ENCODE measurements at places on chromosomes 12 and 14.

GRCh38 chr12:32400866-32401265, 1.5 kb downstream of the FGD4 start:
- no peak for DNase-seq

- DNase-seq, result no peak
Observed at GRCh38 chr12:99138393-99138792, 493.3 kb downstream of the APAF1 start.

DNA sequence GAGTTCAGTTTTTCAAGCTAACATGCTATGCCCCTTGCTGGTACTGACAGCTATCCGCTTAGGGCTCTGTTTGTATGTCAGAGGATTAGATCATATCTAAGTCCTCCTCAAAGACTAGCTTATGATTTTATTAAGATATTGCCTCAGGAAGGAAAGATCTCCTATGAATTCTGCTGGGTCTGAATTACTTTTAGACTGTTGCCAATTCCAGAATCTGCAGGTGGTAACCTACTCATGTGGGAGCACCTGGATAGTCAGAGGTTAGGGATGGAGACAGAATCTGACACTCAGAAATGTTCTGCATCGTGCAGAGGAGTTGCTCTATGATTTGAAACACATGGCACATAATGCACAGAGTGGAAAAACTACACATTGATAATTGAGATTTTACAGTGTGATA, 843.4 kb downstream of the SLC6A15 start:
- DNase-seq, result no peak

DNA sequence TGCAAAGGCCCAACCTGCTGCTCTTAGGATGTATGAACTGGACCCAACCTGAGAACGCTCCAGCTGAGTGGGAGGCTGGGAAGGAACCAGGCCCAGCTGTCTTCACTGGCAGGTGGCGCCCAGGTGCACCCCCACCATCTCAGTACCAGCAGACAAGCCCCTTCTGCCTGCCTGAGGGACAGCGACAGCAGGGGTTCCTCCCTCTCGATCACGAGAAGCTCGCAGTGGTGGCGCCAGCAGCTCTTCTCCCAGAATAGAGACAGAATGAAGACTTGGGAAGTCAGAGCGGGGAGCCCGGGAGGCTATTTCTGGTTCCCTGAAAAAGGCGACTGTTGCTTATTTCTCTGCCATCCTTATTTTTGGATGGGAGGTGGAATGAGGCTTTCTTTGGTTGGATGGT, 46.5 kb downstream of the CHGA start:
- no peak for DNase-seq

DNA sequence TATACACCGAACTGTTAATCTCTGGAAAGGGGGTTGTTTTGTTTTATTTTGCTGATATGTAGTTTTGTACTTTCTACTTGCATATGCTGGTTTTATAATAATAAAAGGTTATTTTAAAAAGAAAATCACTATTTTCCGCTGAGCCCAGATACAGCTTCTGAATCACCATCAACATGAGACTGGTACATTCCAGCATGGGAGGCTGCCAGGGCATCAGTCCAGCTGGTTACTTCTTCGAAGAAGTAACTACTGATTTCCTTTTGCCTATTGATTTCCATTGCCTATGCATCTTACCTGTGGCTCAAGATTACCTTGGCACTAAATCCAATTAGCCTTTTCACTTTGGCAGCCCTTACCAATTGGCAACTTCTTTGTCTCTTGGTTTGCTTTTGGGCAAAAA, 11.7 kb upstream of the OSBPL8 start:
- DNase-seq, result no peak

GRCh38 chr14:65229748-65230728, 127.7 kb upstream of the MAX start:
- DNase-seq, result peak; percentile 60

All from H9 (cell line).